ENCODE measurements at places on chromosomes 11 and 22.

DNA sequence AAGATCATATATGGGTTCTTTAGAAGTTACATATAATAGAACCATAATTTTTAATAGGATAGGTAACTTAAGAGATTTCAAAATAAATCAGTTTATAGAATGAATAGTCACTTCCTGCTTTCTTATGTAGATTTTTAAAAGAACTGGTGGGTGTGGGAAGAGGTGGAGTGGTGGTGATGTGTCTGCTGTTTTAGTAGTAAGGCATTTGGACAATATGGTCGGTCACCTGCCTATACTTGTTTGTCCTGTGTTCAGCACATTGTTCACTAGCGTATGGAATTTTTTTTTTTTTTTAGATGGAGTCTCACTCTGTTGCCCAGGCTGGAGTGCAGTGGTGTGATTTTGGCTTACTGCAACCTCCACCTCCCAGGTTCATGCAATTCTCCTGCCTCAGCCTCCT is 39.3 kb downstream of the CCDC81 start:
- no peak for DNase-seq

- no peak for DNase-seq
Measured at GRCh38 chr22:49712195-49712791, 115.4 kb downstream of the BRD1 start.

DNA sequence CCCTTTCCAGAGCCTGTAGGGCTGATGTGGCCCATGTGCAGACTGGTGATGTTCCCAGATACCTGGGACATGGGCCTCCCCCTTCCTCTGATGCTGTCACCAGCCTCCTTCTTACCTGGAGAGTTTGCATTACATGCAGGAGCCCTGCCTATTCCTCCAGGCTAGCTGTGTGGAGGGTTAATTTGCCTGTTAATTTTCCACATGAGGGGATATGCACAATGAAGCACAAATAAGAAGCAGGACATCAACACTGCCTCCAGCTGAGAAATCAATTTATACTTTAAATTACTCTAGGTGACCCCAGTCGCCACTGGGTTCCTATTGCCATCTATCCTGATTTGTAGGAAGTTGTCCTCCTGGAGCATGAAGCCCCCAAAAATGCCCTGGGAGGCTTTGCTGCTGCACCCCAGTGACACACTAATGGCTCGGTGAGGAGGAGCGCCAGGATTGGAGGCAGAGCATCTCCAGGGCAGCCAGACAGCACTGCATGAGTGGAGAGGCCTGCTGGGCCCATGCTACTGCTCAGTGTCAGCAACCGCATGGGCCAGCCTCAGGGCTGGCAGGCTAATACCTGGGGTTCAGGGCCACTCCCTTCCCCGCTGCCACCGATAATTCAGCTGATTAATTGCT is 101.6 kb upstream of the USP47 start:
- no peak for DNase-seq

- no peak for DNase-seq
Measured at GRCh38 chr11:9091044-9091922, at the start of gene SCUBE2. Gene SCUBE2 (minus strand): TSS chr11:9091599. CDS start chr11:9091528, 71 bp downstream.

All from activated gamma-delta T cell (primary cell).